ENCODE measurements at places on chromosomes 7 and 10.

DNA sequence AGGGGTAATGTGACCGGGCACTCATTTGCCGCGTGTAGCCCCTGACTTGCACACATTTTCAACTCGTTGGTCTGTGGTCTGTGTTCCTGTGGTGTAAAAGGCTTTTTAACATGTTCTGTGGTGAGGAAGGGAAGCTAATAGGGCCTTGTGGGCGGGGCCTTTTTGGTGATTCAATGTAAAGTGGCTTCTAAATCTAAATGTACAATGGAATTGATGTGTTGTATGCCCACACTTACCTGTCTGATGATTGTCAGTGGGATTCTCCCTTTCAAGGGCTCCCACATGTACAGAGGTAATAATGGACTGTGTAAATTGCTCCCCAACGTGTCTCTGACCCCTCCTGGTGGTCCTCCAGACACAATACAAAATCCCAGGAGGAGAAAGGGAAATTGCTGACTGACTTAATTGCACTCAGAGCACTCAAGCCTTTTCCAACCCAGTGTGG lies 43.1 kb upstream of the GATAD1 start:
- no peak for DNase-seq

DNA sequence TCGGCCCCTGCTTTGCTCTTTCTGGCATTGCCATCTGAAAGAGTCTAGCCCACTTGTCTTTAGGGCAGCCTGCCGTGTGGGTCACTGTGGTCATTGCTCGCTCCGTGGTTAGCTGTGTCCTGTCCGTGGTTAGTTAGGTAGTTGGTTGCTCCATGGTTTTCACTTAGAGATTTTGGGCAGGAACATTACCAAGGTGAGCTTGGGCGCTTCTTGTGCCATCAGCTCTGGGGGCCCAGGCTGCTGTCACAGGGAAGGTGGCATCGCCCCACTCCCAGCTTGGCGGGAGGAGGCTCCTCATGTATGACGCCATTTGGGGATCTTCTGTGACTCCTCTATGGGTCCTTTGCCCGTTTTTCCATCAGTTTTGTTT lies 53.1 kb downstream of the INPP5A start:
- DNase-seq = no peak

- no peak for DNase-seq
Observed at GRCh38 chr7:117559391-117559790, 79.6 kb downstream of the CFTR start.

GRCh38 chr10:35208536-35208935 lies 81.9 kb downstream of the CREM start:
- DNase-seq = no peak
